Mucosa of gallbladder (tissue), 1 donor: ENCODE measurements at places on chromosomes 12 and 14. TPM values are rescaled to one million over a fixed set of nuclear protein-coding genes. Genes with fewer than 3 reads are reported as not detected.

DNA sequence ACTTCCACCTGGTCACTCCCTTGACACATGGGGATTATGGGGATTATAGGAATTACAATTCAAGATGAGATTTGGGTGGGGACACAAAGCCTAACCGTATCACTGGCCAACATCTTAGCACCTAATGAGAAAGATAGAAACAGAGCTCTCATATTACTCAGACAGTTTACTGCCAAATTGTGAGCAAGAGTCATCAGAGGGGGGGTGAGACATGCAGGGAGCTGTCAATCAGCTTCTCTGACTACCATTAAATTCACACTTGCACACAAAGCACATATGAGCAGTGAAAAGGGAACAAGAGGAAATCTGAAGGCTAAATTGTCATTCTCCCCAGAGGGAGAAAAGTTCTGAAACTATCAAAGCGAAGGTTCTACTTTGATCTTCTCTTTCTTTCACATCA lies 78.1 kb upstream of the GRIN2B start:
- no peak for DNase-seq

The ZNF140 gene
- 17.5 TPM for total RNA-seq

- no peak for DNase-seq
Observed at GRCh38 chr14:50319293-50319692, 7.2 kb downstream of the DMAC2L start.

The NPFF gene
- not detected for total RNA-seq

The C14orf39 gene
- total RNA-seq = not detected

GRCh38 chr12:45235087-45236025 lies 19.5 kb downstream of the ANO6 start:
- DNase-seq = peak; percentile 37
